ENCODE measurements at places on chromosomes 7 and 10.

GRCh38 chr7:116571552-116571951, 46.7 kb downstream of the CAV1 start:
- no peak for DNase-seq

DNA sequence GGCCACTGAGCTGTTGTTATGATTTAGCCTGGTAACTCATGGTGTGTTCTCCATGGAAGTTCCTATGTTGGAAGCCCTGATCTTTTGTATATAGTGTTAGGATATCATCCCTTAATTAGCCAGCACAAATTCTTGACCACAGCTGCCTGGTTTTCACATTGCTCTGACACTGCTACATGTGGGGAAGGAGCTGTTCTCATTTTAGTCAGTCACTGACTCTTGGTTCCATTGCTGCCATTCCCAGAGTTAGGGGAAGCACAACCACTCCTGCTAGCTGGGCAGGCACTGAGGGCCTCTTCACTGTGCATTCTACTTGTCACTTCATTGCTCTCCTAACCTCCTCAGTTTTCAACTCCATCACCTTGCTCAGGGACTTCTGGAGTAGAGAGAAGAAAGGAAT, 98.4 kb upstream of the GJD4 start:
- DNase-seq = no peak

DNA sequence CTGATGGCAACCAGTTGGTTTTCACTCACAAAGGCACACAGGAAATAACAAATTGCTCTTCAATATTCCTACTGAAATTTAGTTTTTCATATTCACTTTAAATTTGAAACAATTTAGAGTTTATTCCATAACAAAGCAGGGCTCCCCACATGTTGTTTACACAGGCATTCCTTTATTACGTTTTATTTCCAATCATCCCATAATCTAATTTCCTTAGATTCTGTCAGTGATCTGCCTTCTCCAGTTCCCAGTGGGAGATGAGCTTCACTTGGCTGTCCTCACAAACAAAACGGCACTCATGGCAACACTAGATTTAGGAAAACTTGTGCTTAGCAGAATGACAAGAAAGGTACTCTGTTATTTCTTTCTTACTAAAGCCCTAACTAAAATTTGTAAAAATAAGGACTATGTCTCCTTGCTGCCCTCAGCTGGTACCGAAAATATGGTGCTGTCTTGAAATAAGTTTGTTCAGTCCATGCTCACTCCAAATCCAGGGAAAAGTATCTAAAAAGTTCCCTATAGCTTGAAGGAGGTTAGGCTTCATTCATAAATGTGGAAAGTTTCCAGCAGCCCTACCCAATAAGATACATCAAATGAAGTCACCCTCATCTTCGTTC, 23.0 kb downstream of the PHYH start:
- DNase-seq = no peak

DNA sequence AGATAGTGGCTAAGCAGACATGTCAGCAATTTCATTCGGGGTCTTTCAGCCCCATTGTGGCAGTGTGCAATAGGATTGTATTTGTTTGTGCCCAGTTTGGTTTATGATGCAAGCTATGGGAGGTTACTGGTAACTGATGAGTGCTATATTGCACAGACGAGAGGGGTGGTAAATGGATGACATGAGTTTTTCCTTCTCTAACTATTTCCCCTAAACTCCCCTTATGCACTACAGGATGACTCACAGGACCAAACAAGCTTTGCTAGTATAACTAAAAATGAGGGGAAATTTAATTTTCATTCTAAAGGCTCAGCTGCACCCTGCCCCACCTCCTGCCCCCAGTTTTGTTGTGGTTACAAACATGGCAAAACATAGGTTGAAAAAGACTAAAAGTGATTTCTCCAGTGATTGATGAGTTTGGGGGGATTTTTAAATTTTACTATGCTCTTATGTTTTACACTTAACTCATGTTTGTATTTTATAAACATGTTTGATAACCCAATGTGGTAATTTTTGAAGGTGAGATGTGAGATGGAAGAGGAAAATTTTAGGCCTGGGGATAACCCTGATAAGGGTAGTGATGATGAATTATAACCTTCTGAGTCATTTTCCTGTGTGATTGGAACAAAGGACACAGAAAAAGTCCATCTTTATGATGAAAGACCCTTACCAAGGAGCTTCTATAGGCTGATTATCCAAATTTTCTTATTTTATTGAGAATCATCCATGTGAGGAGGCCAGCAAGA, 60.8 kb upstream of the NAMPT start:
- peak; percentile 61 for DNase-seq

All from HT1080 (cell line).